ENCODE measurements at places on chromosomes 6 and 20.
A peak's percentile ranks its signal among the peaks of the same experiment; 100 is the strongest.

DNA sequence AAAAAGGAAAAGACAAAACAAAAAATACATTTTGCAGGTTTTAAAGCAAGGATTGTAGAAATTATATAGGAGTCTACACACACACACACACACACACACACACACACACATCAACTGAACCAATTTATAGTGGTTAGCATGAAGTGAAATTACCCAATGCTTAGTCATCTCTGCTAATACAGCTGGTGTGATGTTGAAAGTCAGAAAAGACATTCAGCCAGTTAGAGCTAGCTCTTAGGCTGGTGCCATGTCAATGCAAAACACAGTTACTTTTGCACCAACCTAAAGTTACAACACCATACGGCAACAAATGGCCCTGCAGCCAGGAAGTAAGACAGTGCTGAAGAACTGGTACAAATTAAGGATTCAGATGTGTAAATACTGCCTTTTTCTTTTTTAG, 15.2 kb downstream of the FAM210B start:
- peak; percentile 96 for DNase-seq

GRCh38 chr6:7526755-7527154, 14.7 kb upstream of the DSP start:
- no peak for DNase-seq

DNA sequence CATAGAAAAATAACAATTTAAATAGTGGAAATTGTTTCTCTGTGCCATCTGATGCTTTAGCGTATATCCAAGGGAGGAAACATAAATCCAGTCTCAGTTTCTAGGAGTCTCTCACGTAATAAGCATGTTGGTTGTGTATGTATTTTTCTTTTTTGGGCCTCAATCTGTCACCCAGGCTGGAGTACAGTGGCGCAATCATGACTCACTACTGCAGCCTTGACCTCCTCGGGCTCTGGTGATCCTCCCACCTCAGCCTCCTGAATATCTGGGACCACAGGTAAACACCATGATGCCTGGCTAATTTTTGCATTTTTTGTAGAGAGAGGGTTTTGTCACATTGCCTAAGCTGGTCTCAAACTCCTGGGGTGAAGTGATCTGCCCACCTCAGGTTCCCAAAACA, 78.6 kb upstream of the PLN start:
- DNase-seq = peak; percentile 22

- DNase-seq = no peak
Observed at GRCh38 chr6:151495380-151495779, 1.6 kb downstream of the CCDC170 start.

DNA sequence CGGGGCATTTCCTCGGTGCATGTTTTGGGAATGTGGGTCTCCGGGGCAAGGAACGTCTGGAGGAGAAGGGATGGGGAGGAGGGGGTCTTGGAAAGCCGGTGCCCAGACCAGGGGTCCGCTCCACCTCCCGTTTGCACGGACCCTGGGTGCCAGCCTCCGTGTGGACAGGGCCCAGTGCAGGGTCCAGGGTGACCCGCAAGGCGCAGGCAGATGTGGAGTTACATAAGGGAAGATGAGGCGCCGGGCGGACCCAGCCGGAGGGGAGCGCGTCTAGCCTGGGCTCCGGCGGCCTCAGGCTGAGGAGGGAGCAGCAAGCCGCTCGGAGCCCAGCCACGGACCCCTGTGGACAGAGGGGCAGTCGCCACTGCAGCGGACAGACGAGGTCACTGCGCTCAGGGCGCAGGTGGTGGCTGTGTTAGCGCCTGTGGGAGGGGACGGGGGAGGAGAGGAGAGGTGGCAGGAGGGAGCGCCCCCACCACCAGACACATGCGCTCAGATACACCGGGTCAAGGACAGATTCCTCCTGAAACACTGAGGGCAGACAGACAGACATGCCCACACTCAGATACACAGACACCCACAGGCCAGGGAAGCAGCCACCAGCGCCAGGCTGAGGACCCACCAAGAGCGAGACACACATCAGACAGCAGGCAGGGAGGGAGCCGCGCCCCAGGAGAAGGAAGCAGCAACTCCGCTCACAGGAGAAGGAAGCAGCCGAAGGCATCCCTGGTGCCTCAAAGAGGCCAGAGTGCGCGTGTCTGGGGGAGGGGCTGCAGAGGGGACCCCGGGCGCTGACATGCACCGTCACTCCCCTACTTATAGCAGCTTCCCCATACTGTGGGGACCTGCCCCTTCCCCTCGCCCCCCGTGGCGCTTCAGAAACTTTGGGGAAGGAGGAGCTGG, 839 bp upstream of the HRH3 start:
- no peak for DNase-seq

DNA sequence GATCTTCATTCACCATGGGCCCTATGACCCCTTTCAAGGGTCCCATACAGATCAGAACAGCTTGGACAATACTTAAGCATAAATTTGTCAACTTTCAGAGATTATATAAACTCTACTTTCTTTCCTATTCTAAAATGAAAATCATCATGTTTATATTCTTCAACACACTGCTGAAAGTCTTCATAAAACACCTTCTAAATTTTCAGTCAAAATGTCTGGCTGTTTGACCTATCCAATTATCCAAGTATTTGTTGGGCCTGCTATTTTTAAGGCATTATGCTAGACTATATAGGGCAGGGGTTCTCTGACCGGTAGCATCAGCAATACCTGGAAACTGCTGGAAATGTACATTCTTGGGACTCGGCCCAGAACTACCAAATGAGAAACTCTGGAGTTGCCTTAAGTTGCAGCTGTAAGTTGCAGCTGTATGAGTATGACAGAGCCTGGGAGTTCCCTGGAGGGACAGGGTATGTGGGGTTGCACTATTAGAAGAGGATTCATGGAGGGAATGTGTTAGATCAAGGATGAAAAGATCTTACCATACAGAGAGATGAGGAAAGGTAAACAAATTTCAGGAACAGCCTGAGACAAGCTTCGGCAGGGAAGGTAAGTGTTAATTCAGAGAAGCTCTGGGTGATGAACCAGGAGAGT, 293.0 kb downstream of the ADGB start:
- DNase-seq = peak; percentile 63

DNA sequence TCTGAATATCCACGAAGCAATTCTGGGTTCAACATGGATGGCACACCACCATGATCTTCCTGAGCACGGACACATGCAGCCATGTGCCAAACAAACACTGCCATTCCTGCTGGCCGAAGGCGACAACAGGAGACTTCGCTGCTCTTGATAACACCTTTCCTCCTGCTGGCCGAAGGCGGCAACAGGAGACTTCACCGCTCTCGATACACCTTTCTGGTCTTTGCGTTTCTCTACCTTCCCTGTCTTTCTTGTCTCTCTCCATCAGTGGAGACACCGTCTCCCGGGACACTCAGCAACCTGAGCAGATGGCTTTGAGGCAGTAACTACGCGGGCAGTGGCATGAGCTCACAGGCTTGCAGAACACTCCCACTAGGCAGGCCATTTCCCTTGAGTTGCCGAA, 54.9 kb upstream of the MPC1 start:
- DNase-seq = no peak

DNA sequence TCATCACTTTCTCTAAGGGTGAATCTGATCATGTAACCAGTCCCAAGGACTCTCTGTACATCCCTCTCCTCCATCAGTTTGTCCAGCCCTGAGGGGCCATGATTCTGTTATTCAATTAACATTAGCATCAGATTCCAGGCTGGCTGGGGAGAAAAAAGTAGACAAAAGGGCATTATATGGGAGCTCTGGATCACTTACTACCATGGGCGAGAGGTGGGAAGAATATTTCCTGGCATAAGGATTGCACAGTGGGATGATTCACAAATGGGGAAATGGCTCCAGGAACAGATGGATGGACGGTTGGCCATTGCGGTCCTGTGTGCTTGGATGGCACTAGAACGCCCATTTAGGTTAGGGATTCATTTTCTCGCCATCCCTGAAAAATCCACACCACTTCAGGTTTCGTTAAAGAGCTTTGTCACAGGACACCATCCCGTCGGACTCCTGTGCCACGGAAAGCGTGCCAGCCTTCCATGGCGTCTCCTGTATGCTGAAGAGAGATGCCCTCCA, 112.6 kb downstream of the THBS2 start:
- DNase-seq = no peak

GRCh38 chr20:2206957-2207769, 88.6 kb upstream of the TGM3 start:
- DNase-seq = peak; percentile 41

DNA sequence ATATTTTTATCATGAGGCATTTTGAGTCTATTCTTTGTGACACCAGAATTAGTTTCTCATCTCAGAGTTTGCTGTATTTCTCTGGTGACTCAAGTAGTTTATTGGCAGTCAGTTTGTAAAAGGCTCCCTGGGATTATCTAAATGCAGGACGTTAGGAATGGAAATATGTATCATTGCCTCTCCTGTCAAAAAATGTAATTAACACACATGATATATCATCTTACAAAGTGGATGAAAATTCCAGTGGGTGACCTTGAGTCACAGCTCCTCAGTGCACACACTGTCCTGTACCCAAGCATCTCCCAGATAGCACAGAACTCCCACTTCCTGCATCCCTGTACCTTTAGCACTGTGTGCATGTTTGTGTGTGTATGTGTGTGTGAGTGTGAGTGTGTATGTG, 258.6 kb downstream of the LAMA2 start:
- peak; percentile 46 for DNase-seq

- DNase-seq = peak; percentile 64
Observed at GRCh38 chr20:18702736-18703135, 110.8 kb upstream of the SCP2D1 start.

GRCh38 chr20:44253528-44253927, 6.4 kb downstream of the GDAP1L1 start:
- DNase-seq = no peak

- DNase-seq = peak; percentile 86
Observed at GRCh38 chr6:7998103-7998725, 66.0 kb downstream of the BLOC1S5 start.

DNA sequence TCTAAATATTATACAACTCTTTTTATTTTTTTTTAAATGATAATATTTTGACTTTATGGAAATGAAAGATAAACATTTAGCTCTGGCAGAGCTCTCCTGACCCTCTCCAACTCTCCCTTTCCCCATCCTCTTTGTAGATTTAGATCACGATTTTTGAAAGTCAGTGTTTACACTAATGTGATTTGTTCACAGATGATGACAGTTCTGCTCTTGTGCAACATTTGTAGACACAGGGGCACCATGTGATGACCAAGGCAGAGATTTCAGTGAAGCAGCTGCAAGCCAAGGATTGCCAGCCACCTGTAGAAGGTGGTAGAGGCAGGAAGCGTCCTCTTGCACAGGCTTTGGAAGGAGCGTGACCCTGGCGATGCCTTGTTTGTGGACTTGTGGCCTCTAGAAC, 483.2 kb downstream of the QKI start:
- DNase-seq = peak; percentile 38

GRCh38 chr6:127570739-127571389, 6.1 kb upstream of the C6orf58 start:
- DNase-seq = no peak

GRCh38 chr6:43436577-43437282, 9.4 kb downstream of the ABCC10 start:
- DNase-seq = peak; percentile 86

GRCh38 chr6:84808491-84809061, 44.2 kb upstream of the TBX18 start:
- peak; percentile 26 for DNase-seq

GRCh38 chr6:69116658-69117057, 481.6 kb downstream of the ADGRB3 start:
- no peak for DNase-seq

- no peak for DNase-seq
Observed at GRCh38 chr6:3409699-3410384, 47.0 kb downstream of the SLC22A23 start.

Data from fibroblast of mammary gland (primary cell).